Activated CD8-positive, alpha-beta T cell treated with anti-CD3 and anti-CD28 coated beads, Interleukin-2, amount 10 ng/mL, durations not matched to agents 7 days and 5 days (primary cell): ENCODE measurements at places on chromosomes 4 and X. TPM values are rescaled to one million over a fixed set of nuclear protein-coding genes. Genes with fewer than 3 reads are reported as not detected.

- DNase-seq = no peak
Observed at GRCh38 chrX:20740443-20740842, 473.7 kb upstream of the RPS6KA3 start.

DNA sequence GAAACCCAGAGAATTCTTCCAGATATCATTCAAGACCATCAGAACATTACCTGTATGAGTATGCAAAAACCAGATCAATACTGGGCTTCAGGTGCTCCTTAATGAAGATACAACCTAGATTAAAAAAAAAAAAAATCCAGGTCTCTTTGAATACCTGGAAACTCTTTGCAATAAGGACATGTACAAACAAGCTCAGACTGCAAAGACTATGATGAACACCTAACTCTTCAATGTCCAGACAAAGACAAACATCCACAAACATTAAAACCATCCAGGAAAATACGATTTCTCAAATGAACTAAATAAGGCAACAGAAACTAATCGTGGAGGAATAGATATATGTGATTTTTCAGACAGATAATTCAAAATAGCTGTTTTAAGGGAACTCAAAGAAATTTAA, 38.7 kb downstream of the NLRP2B start:
- DNase-seq = no peak

Gene NEIL3
- total RNA-seq = 33.7 TPM

- DNase-seq = no peak
Observed at GRCh38 chr4:53547983-53548382, 43.3 kb downstream of the LNX1 start.

DNA sequence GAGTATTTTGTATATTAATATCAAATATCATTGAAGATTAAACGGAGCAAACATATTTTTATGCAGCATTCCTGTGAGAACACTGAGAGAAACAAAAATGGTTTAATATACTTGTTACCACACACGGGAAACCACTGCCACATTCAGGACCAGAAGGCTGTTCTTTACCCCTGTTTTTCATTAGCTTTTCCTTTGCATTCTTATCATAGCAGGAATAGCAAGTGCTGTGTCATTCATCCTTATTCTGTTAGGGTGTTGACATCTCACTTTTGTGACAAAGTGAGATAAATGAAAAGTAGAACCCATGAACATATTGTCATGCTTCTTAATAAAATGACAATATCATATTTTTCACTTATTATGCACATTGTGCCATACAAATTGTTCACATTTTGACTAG, 212.4 kb upstream of the NDST4 start:
- DNase-seq = no peak

GRCh38 chrX:25754399-25754798, 383.7 kb upstream of the MAGEB18 start:
- no peak for DNase-seq
